DMS153 (cell line): ENCODE measurements at places on chromosomes 6 and 20.

GRCh38 chr20:32205843-32206759 lies 1.4 kb downstream of the PLAGL2 start:
- DNase-seq = no peak

DNA sequence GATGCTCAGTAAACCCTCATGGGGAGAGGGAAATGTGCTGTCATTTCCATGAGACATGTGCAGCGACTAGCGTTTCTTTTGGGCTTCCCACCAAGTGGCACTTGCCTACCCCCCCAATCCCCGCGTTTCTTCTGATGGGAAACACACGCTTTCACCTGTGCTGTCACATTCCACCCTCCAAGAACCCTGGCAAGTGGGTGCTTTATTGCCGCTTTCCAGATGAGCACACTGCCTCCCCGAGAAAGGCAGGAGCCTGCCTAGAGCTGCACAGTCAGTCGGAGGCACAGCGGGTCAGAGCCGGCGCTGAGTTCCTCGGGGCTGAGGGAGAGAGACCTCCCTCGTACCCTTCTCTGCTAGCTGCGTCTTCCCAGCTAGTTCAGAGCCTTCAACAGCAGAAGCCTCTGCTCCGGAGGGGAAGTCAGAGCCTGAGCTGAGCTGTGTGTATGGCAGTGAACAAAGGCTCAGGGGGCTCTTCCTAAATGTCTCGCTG lies 12.3 kb upstream of the CCDC167 start:
- no peak for DNase-seq

- DNase-seq = no peak
These were observed 111.2 kb upstream of the SLC35B3 start for GRCh38 chr6:8546496-8546895.

DNA sequence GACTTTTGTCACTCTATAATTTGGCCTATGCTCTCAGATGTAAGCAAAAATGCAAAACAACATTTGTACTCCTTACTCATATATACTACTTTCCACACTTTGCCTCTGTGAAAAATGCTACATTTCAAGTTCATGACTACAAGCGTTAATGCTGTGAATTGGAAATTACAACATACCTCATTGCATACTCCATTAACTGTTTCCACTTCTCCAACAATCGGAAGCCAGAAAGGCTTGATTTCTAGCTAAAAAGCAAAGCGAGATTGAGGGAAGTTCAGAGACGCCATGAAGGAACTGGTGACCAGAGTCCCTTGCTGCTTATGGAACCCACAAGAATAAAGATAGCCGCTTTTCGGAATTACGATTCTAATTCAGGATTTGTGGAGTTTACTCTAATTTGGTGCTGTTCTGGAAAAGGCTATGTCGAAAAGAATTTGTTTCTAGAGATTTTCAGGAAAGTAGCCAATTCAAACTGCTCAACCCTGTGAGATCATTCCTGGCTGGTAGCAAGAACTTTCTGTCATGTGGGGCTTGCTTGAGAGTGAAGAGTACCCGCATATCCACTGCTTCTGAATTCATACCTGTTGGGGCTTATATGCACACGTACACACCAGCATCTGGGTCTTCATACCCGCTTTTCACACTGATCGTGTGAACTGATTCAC lies 98.0 kb upstream of the CITED2 start:
- DNase-seq = no peak

GRCh38 chr6:165799391-165800153 lies 136.5 kb upstream of the PDE10A start:
- DNase-seq = no peak

GRCh38 chr6:163459536-163459935 lies 45.0 kb downstream of the QKI start:
- DNase-seq = no peak

GRCh38 chr6:125858427-125859320 lies 67.9 kb downstream of the NCOA7 start:
- peak; percentile 68 for DNase-seq

- DNase-seq = no peak
These were observed 159.3 kb upstream of the CENPW start for GRCh38 chr6:126180585-126180984.

GRCh38 chr20:58695084-58695722 lies 2.6 kb downstream of the NPEPL1 start:
- DNase-seq = no peak

DNA sequence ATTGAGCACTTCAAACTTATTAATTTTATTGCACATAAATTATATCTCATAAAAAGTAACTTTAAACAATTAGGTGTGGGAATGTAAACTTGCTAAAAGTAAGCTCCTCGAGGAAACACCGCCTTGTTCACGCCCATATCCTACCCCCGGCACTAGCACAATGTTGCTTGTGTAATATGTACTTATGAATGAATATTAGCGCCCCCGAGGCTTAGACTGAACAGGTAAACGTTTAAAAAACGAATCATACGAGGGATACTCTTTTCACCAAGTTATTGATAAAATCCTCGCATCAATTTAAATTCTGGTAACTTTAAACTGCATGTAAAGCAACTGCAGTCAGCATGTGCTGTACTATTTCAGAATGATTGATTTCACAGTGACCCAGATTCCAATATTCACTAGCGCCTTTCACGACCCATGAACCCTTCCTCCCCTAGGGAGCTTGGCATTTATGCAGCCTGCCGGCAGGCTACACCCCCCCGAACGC lies 637 bp downstream of the TFB1M start:
- DNase-seq = no peak

DNA sequence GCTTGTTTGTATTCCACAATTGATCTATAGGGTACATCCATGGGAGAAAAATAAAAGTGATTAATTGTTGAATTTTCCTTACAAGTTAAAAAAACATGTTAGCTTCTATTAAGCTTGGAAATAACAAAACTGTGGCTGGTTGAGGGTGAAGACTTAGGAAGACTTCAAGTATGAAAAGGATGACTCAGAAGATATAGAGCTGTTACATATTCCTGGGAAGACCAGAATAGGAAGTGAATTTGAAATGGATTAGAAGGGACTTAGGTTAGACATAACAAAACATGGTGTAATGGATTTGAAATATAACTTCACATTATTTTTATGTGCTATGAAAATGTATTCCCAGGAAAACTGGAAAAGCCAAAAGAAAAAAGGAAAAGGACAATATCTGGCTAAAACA lies 732.2 kb downstream of the HDGFL1 start:
- no peak for DNase-seq

DNA sequence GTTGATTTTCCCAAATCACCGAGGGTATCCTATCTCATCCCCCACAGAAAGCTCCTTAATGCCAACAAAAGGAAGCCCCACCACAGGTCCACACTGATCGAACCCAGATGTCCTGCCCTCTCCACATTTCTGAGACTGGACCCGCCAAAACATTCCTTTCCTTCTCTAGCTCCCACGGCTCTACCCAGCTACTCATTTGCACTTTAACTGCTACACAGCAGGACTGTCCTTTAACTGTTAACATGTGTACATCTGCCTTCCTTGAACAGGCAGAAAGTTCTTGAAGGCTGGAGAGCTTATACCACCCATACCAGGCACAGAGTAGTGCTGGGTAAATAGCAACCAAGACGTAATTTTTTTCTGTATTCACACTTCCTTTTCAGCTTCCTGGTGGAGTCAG lies 68.6 kb downstream of the TRMT6 start:
- DNase-seq = no peak

- DNase-seq = peak; percentile 62
These were observed 1217.6 kb upstream of the GJE1 start for GRCh38 chr6:140915103-140915502.

GRCh38 chr6:36035225-36035624 lies 7.6 kb downstream of the MAPK14 start:
- DNase-seq = no peak

DNA sequence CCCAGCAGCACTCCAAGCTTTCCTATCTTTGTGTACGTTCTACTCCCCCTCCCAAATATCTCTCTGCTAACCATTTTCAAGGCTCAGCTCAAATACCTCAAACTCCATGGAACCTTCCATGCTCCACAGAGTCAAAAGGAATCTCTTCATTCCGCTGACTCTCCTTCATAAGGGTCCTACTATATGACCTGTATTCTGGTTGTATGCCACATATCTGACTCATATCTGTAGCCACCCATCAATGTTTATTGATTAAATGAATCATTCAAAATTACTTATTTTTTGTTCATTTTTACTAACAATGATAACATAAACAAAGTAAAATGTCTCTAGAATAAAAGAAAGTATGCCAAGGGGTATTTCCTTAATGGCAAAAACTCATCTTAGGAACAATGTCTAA lies 123.2 kb downstream of the ARHGAP18 start:
- DNase-seq = no peak
